Activated CD4-positive, alpha-beta T cell treated with anti-CD3 and anti-CD28 coated beads, Interleukin-2, amount 10 ng/mL, durations not matched to agents 7 days and 5 days (primary cell): ENCODE measurements at places on chromosomes 4 and X. TPM values are rescaled to one million over a fixed set of nuclear protein-coding genes. Genes with fewer than 3 reads are reported as not detected.

PPARGC1A gene
- total RNA-seq = not detected

HAND2 gene
- total RNA-seq = not detected

PWWP3B gene
- total RNA-seq = not detected

RASSF6 gene
- 0.19 TPM for total RNA-seq

KIF4A gene
- 41.5 TPM for total RNA-seq

DCAF8L2 gene
- total RNA-seq = not detected

- DNase-seq = no peak
Measured at GRCh38 chrX:129653181-129653970, 1.4 kb downstream of the APLN start.

DNA sequence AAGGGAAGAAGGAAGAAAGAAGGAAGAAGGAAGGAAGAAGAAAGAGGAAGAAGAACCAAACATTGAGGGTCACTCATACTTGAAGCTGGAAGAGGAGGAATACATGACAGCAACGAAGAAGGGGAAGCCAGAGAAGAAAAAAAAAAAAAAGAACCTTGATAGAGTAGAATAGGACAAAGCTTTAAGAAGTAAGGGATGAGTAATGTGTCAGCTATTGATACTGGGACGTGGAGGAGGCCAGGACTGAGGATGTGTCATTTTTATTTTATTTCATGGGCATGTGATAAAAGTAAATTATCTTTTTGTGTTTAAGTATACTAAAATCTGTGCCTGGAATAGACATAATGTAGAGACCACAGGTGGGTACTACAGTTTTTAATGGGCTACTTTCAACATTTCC is 6.4 kb downstream of the EDA2R start:
- no peak for DNase-seq

DNA sequence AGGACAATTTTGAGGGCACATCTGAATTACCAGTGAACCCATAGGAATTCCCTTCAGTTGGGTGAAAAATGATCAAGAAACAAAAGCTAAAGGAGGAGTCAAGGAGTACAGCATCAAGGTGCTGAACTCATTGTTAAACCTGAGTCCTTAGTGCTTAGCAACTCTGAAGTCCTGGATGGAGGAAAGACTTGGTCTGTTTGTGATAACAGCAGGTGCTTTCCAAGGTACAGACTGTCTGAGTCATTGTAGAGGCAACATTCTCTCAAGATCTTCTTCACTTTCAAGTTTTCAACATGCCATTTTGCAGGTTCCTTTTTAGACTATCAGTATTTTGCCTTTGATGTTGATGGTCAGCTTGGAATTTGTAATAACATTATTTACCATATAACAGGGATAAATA is 293.9 kb downstream of the AFF2 start:
- DNase-seq = no peak

GRCh38 chr4:53094040-53094439 is 231.9 kb downstream of the RASL11B start:
- no peak for DNase-seq

GRCh38 chrX:71438750-71439149 is 72.6 kb downstream of the TAF1 start:
- DNase-seq = no peak

DNA sequence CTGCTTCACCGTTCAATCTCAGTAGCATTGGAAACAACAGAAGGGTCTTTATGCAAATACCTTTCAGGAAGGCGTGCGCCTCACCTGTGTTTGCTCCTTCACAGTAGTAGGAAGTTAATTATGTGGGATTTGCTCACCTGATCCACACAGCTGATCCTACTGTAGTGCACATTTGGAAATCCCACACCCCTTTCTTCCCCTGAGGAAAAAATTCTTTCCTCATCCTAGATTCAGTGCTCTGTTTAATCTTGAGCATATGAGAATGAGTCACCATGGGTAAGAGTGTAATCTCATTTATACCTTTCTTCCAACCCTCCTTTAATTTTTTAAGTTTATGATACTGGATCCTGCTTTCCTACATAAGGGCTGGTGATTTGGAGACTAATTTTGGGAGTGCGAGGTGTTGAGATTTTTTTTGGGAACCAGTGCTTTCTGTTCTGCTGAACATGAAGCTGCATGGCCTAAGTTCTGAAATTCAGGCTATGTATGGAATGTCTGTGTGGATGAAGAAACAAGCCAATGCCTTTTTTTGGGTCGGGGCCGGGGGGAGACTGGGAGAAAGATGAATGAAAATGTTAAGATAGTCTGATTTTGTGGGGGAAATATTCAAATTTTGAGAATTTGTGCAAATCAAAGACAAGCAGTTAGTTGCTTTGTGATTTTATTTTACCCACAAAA is 19.0 kb downstream of the GAB1 start:
- DNase-seq = no peak

DNA sequence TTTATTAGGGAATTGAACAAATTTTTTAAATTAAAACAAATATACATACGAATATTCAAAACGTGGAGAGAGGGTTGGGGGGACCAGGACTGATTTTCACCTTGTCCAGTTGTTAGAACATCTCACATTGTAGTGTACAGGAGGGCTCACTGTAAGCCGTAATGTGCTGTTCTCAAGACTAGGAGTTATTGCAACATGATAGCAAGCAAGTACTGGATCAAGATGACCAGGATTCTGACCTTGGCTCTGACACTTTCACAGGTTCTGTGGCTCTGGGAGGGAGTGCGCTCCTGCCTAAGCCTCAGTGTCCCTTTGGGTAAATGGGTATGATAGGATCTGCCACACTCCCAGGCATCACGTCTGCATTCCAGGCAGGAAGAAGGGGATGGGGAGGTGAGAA is 59.0 kb downstream of the SORCS2 start:
- no peak for DNase-seq

GRCh38 chrX:68261060-68261672 is 172.1 kb downstream of the OPHN1 start:
- no peak for DNase-seq

DNA sequence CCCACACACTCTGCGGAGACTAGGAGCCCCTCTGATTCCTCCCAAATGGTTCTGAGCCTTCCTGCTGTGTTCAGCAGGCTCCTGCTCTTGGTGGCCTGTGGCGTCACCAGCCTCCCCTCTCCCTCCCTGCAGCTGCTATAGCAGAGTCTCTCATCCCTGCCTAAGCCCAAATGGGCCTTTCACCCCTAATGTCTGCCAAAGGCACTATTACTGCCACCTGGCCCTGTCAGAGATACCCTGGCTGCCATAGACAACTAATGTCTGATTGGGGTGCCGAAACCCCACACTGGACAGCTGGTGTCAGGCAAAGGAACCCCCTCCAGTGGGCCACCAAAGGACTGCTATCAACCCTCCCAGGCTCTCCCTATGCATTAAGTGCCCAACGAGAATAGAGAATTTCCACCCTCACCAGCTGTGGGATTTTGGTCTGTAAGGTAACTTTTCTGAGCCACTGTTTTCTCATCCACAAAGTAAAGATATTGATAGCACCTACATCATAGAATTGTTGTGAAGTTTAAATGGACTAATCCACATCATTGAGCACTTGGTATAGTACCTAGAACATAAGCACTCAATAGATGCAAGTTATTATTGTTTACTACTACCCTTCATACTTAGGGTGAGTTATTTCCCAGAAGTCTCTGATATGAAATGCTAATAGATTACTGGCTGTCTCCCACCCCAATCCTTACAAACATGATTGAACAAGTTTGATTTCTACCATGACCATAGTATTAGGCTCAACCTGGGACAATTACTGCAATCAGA is 421.3 kb downstream of the MID1IP1 start:
- DNase-seq = no peak

- no peak for DNase-seq
Measured at GRCh38 chr4:97027728-97028410, 1115.4 kb downstream of the STPG2 start.

DNA sequence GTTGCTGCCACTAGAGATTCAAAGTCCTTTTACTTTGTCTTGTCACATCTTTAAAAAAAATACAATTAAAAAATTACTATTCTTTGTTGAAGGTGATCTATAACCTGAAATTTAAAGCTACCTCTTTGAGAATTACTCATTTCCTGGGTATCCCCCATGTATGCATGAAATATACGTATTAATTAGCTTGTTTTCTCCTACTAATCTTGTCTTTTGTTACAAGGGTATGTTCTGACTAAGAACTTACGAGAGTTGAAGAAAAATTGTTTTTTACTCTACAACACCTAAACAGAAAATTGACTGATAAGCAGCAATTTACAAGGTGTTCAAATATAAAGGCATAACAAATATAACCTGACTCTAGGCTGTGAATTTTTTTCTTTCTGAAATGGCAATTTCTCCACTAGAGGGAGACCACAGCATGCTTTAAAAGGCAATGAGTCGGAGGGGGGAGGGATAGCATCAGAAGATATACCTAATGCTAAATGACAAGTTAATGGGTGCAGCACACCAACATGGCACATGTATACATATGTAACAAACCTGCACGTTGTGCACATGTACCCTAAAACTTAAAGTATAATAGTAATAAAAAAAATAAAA is 249.6 kb downstream of the OPHN1 start:
- DNase-seq = no peak

DNA sequence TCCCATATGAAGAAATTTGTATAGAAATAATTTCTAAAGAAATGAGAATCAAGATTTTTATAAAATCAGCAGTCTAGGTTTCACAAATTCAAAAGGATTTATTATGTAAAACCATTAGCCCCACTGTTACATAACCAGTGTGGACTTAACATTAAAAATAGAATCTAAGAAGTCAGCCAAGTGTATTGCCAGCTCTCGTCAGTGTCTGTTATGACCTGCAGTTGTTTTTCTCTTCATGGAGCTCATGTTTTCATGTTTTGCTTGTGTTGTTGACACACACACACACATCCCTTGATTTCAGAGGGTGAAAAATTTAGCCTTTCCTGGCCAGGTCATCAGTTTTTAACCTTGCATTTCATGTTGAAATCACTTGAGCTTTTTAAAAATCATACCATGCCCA is 39.5 kb downstream of the USP38 start:
- no peak for DNase-seq

GRCh38 chrX:16882169-16882568 is 12.0 kb upstream of the RBBP7 start:
- peak; percentile 6 for DNase-seq

DNA sequence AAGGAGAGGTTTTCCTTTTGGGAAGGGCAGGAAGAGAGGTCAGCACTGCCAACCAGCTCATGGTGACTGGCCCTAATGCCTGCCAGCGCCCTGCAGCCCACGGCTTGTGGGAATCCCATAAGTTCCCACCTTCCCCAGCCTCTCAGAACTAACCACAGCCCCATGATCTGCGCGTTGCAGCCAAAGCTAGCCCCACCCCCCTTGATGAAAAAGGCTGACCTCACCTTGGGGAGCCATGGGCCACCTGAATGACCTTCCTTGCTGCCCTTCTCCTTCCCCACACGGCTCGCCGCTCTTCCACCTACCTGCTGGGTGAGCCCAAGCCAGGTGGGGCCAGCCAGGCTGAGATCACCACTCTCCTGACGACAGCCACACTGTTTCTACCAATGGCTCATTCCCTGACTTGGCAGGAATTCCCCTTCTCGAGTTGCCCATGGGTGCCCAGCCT is 3.9 kb upstream of the ELF4 start:
- DNase-seq = no peak

- no peak for DNase-seq
Measured at GRCh38 chr4:72555377-72555831, 13.6 kb downstream of the ADAMTS3 start.

GRCh38 chr4:17400686-17401085 is 111.2 kb downstream of the QDPR start:
- DNase-seq = no peak

- no peak for DNase-seq
Measured at GRCh38 chr4:101067383-101067782, 279.9 kb downstream of the PPP3CA start.

- no peak for DNase-seq
Measured at GRCh38 chrX:151085207-151085606, 91.2 kb upstream of the GPR50 start.

GRCh38 chr4:169009286-169010124 is 550 bp downstream of the CBR4 start:
- DNase-seq = peak; percentile 62

DNA sequence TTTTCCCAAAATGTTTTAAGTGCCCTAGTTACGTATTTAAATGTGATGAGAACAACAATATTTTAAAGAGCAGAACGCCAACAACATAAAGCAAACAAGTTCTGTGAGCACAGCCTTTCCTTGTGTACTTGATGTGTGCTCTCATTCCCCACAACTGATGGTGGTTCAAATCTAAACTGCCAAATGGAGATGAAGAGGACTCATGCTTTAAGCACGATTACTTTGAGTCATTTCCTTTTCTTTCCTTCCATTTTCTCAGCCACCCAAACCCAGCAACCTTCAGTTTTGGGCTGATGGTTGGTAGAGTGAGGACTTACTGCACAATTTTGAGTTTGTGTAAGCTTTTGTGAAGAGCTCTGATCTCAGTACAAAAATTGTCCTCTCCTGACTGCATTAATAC is 1.7 kb downstream of the NSD2 start:
- DNase-seq = peak; percentile 49

- no peak for DNase-seq
Measured at GRCh38 chr4:62952366-62952765, 1456.9 kb downstream of the TECRL start.

GRCh38 chr4:136392576-136392975 is 1139.7 kb downstream of the PCDH18 start:
- no peak for DNase-seq

DNA sequence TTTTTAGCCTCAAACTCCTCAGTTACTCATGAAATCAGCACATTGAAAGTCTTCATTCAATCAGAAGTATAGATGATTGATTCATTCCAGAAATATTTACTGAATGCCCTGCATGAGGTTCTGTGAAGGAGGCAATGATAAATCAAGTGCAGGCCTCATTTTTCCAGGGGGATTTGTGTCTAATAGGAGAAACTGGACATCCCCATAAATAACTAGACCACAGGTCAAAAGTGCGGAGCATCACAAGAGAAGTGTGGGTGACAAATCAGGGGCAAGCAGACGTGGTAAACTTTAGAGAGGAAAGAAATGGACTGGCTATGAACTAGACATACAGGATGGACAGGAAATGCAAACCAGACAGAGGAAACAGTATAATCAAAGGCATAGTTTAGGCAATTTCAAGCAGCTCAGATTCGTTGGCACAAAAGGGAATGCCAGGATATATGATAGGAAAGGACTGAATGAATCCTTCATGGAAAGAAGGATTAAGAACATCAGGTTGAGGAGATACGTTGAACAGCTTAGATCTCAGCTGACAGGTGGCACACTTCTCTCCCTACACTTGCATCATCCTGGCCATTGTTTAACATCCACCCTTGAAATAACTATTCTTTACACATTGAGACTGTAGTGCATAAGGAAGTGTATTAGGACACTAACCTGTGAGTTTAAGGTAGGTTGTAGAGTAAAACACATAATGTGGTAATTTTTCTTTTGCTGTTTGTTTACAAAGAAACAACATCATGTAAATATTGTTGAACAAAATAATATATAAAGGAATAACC is 69.6 kb upstream of the RASGEF1B start:
- DNase-seq = no peak
